Thoracic aorta (tissue), 2 donors: ENCODE measurements at places on chromosomes 1 and 21. TPM values are rescaled to one million over a fixed set of nuclear protein-coding genes. Genes with fewer than 3 reads are reported as not detected.

CELA2A gene
- not detected for total RNA-seq

CCDC27 gene
- not detected for total RNA-seq

BEND5 gene
- 6.5 TPM for total RNA-seq

C2CD2 gene
- 59.5 TPM for total RNA-seq

ID3 gene
- 309 TPM for total RNA-seq

GREM2 gene
- 1.6 TPM for total RNA-seq

GRCh38 chr1:171220581-171221054 lies 27.7 kb upstream of the FMO1 start:
- DNase-seq = no peak

GRCh38 chr1:206653715-206654459 lies 18.6 kb downstream of the DYRK3 start:
- DNase-seq = no peak

- no peak for DNase-seq
These were observed 15.8 kb downstream of the DEPDC1 start for GRCh38 chr1:68481041-68481440.

DNA sequence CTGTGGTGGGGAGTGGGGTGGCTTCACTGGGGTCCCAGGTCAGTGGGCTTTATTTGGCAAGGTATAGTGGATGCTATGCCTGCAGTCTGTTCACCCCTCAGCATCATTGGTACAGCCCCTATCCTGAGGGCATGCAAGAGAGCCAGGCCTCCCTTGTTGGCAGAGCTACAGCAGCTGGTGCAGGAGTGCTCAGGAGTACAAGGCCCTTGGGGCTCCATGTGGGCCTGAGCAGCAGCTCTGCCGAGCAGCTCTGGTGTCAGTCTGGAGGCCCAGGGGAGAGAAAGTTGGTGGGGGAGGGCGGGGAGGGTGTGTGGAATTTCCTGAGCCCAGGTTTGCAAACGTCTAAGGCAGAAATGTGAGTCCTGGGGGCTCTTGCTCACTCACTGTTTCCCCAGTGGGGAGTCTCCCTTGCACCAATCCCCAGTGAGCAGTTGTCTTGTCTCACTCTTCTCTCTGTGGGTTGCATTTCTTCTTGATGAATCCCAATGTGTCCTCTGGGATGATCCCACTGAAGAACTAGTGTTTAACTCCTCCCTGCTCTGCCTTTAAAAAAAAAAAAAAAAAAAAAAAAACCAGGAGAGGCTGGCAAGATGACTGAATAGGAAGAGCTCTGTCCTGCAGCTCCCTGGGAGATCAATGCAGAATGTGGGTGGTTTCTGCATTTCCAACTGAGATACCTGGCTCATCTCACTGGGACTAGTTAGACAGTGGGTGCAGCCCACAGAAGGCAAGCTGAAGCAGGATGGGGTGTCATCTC lies 39.5 kb upstream of the CYP4X1 start:
- no peak for DNase-seq

GRCh38 chr1:117607471-117607870 lies 1.6 kb downstream of the TENT5C start:
- DNase-seq = no peak

DNA sequence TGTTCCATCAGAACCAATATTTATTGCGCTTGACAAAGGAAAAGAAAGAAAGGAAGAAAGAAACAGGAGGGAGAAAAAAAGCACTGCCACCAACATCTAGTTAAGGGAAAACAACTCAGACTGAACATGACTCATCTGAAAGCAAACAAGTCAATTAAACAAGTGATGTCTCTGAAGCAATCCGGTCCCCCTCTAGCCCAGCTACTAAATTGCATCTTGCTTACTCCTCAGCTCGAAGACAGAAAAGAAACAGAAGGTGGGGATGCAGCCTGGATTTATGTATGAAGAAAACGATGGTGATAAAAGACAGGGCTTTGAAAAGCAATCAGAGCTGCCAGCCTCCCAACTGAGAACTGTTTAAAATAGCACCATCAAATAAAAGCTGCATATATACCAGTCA lies 188.2 kb downstream of the OMA1 start:
- no peak for DNase-seq

- DNase-seq = no peak
These were observed 8.6 kb downstream of the HJV start for GRCh38 chr1:146012703-146013558.

GRCh38 chr1:34131396-34132160 lies 33.5 kb downstream of the CSMD2 start:
- no peak for DNase-seq

DNA sequence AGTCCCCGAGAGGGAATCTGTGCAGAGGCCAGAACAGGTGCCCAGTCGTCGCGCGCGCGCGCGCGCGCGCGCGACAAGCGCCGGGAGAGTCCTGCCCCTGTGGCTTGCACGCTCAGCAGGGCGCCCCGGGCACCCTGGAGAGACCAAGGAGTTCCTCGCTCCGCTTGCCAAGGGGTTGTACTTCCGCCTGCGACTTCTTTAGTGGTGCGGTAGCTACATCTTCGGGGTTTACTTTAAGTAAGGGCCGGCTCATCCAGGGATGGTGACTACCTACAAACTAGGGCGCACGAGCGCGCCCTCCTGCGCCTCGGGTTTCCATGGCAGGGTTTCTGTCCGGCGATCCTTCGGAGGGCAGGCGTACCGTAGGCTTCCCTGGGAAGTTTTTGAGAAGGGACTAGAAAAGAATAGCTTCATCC lies 1.4 kb downstream of the LHX4 start:
- DNase-seq = no peak

DNA sequence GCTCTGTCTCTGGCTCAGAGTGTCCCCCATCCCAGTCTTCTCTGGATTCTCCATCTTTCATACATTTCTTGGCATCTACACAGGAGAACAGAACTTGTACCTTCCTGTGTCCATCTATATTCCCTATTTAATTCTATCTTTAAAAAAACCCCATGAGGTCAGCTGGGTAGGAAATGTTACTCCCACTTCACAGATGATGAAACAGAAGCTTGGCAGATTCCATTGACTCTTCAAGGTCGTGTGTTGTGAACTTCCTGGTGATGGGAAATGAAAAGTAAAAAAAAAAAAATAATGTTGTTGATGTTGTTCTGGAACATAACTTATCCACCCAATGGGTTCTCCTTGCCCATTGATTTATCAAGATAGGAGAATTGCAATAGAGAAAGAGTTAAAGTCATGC lies 8.9 kb downstream of the CHI3L2 start:
- no peak for DNase-seq

DNA sequence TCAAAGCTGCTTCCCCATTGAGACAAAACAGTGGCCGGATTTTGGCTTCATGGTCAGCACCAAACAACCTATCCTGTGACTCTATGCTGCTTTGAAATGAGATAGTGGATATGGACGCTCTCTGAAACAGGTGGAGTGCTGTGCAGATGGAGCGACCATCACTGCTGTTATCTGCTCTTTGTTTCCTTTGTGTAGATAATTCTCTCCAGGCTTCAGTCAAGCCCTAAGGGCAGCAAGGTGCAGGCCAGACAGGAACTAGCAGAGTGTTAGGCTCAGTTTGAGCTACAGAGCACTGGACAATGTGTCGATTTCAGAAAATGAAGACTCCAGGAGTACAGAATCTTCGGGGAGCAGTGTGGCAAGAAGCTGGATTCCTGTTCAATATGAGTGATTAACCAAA lies 4.8 kb upstream of the IRF6 start:
- no peak for DNase-seq

DNA sequence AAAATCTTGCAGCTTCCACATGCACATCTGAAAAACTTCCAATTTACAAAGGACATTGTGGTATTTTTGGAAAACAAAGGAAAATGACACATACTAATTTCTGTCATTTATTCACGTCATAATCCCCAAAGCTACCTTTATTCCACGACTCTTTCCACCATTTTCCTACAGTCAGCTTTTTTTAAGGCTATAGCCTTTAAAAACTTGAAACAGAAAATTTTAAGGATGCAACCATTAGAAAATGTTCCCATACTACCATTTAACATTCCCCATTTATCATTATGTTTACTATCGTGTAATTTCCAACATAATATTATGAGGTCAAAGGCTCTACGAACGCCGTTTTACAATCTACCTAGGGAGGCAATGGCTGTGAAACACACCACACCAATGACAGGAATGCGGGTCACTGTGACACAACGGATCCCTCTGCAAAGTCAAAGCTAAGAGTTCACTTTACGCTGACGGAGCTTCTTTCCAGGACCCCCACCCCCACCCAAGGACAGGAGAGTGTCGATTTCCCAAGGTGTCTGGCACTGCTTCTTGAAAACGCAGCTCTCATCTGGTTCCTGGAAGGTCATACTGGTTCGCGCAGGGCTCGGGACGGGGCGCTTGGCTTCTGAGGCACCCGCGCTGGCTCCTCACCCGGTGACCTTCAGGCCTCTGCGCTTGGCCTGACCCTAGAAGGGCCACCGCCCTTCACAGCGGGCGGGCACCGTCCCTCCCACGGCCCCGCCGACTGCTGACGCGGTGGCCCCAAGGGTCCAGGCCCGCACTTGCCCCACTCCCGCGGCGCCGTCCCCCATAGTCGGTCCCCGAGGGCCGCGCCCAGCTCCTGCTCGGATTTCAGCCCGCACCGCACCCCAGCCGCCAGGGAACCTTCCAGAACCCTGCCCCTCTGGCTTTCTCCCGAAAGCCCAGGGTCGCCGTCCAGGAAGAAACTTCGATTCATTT lies 50.5 kb upstream of the ATF3 start:
- no peak for DNase-seq

DNA sequence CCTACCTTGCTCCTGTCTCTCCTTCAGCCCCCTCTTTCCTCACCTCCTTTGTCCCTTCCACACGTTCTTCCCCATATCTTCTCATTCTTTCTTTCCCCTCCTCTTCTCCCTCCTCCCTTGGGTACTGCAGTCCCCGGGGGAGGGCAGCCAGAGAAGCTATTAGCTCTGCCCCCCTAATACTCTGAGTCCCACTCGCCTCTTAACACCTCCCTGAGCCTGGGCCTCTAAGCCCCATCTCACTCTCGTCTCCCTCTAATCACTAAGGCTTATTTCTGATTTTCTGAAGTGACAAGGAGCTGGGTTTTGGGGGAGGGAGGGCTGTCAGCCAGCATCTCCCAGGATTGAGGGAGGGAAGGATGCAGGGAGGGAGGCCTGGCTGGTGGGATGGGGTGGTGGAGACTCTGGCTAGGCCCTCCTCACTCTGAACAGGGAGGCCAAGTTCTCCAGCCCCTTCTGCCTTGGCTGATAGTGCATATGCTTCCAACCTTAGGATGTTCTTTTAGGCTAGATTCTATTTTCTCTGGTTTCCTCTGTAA lies 25.6 kb upstream of the DMBX1 start:
- DNase-seq = no peak

- DNase-seq = no peak
These were observed 20.4 kb upstream of the MAP10 start for GRCh38 chr1:232784794-232785193.

GRCh38 chr21:15731243-15731613 lies 1.4 kb downstream of the USP25 start:
- no peak for DNase-seq

- no peak for DNase-seq
These were observed 79.8 kb upstream of the LRRC8B start for GRCh38 chr1:89444791-89445190.

GRCh38 chr1:246437961-246438360 lies 69.1 kb downstream of the SMYD3 start:
- DNase-seq = no peak

DNA sequence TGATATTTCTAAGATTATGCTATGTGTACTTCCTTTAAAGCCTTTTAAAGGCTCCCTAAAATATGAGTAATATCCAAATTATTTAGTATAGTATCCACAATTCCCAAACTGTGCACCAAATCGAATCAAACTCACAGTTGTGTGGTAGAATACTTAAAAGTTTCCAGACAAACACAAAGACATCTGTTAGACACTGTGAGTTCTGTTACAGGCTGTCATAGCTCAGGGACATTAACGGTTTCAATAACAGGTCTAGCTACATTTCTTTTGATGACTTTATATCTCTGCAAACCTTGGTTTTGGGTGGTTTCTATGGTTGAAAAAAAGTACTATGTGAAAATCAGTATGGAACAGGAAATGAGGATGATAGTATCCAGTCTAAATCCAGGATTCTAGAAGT lies 36.9 kb upstream of the NEK7 start:
- DNase-seq = no peak

DNA sequence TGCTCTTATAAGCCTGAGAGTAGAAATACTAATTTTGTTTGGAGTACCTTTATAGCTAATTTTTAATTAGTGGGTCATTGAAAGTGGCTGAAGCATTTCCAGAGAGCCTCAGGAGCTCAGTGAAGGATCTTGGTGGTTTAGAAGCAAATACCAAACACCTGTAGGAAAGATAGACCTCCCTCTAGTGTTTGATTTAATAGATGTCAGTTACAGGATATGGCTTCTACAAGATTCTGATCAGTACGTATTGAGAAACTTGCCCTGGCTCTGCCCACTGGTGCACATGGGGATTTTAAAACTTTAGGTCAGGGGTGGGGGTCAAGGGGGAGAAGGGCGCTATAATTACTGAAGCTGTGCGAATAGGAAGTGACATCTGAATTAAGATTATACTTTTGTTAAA lies 122.2 kb downstream of the POU2F1 start:
- no peak for DNase-seq

GRCh38 chr1:95232646-95233318 lies 1.2 kb upstream of the RWDD3 start:
- no peak for DNase-seq

DNA sequence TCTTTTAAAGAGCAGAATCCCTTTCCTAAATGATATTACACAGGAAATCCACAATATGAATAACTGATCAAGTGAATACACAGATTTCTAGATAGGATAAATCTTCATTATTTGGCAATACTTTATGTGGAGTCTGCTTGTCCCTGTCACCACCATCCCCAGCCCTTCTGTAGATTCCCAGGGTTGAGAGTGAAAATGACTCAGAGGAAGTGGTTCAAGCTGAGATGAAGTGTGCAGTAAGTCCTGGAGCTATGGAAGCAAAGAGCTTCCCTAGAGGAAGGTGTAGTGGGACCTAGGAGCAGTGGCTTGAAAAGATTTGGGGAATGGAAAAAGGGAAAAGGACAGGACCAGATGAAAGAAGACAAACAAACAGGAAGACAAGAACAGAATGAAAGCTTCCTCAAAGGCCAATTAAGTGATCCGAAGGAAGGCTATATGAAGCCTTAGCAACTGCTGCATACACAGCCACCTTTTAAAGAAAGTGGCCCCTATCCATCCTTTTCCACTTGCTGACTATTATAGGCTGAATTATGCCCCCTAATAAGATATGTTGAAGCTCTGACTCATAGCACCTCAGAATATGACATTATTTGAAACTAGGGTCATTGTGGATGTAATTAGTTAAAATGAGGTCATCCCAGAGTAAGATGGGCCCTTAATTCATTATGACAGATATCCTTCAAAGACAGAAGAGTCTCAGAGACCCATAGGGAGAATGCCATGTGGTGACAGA lies 96.5 kb upstream of the CAMK1G start:
- no peak for DNase-seq

DNA sequence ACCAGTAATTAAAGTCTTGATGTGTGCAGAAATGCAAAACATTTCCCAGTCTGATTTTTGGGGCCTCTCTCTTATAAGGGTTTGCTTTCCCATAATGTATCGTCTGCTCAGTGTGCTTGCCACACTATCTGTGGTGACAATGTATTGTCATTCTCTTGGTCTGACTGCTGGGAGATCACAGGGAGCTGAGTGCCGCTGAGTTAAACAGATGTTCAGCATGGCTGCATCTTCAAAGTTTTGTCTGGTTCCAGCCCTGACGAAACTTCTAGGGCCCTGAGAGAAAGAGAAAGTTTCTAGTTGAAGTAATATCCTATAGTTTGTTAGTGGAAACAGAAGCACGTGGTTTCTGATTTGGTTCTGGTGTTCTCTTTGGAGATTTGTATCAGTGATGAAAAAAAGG lies 42.6 kb downstream of the DNM3 start:
- DNase-seq = no peak

- no peak for DNase-seq
These were observed 10.3 kb downstream of the MYOC start for GRCh38 chr1:171642197-171642596.
